Colonic mucosa (tissue), 4 donors: ENCODE measurements at places on chromosomes 6 and 20.

GRCh38 chr6:29813809-29814208 is 13.8 kb upstream of the HLA-G start:
- DNase-seq, result no peak

- DNase-seq, result no peak
Measured at GRCh38 chr20:37357481-37358365, 11.8 kb downstream of the SRC start.

GRCh38 chr6:30515944-30516753 is 26.8 kb downstream of the HLA-E start:
- DNase-seq, result peak; percentile 92

DNA sequence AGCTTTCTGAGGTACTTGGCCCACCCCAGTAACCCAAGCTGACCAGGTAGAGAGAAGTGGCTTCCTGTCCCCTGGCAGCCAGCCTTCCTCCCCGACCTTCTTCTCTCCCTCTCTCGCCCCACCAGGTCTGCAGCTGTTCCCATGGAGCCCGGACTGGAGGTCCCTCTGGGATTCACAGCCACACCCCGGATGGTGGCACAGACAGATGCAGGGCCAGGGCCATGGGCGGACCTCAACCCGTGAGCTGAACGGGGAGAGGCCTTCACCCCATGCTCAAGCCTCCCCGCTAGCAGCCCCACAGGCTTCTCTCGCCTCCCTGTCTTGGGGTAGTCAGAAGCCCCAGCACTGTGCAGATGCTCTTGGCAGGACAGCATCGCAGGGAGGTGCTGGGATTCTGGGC is 41.3 kb downstream of the CPXM1 start:
- DNase-seq, result no peak

DNA sequence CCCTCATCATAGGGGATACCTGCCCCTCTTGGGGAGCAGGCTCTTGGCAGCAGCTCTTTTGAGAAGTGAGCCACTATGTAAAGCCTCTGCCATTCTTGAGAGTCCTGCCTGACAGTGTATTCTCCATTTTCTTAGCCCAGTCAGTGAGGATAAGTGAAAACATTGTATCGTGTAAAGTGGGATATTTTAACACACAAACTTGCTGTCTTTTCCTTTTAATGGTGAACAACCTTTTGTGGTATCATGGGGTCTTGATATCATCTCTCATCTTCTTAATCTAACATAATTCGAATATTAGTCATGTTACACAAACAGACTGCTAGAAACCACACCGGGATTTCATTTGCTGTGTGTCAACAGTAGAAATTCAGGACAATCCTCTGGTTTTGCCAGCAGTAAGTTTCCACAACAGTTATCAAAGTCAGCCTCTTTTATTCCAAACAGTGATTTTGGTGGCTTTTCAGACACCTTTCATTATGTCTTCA is 136.2 kb downstream of the HIVEP1 start:
- DNase-seq, result no peak

DNA sequence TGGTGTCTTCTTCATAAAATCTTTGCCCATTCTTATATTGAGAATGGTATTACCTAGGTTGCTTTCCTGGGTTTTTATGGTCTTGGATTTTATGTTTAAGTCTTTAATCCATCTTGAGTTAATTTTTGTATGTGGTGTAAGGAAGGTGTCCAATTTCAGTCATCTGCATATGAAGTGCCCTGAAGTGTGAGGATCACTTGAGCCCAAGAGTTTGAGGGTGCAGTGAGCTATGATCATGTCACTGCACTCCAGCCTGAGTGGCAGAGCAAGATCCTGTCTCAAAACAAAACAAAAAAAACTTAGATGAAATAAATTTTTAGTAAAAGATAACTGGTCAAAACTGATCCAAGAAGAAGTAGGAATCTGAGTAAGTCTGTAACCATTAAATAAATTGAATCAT is 215.4 kb downstream of the TBC1D7 start:
- no peak for DNase-seq

GRCh38 chr6:1610497-1611321 is 994 bp downstream of the FOXC1 start:
- DNase-seq, result no peak

DNA sequence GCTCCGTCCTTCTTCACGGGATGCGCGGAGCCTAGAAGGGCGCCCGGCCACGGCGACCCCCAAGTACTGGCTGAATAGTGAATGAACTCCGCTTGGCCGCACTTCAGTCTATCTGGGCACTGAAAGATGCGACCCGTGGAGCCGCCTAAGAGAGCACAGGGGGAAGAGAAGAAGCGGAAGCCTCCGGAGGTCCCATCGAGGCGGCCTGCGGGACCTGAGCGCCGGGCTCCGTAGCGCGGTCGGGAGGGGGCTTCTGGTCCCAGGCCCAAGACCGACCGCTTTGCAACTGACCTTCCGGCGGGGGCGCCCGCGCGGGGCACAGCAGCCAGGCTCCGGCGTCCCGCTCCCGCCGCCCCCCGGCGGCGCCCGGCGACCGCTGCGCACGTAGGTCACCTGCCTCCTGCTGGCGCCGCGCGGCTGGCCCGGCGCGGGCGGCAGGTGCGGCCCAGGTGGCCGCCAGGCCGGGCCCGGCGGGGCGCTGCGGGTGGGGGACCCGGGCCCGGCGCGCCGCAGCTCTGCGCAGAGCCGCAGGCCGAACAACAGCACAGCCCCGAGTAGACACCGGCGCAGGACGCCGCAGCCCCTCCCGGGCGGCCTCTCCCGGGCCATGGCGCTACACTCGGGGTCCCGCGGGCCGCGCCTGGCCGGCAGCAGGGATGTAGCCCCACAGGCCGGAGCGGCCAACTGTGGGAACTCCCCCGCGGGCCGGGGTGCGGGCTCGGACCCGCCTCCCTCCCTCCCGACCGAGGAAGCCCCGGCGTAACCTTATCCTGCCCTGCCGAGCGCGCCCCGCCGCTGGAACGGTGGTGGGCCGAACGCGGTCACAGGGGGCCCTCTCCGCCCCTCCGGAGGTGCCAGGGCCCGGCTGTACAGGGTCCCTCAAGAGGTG is at the start of gene METTL24:
TSS of gene METTL24 (minus strand) at position 686 of the 889 bp plus-strand sequence. CDS start at position 609, 77 bp downstream.
- DNase-seq, result no peak

- no peak for DNase-seq
Measured at GRCh38 chr6:34362909-34363680, 29.4 kb downstream of the NUDT3 start.

GRCh38 chr6:168905451-168906090 is 348.1 kb downstream of the THBS2 start:
- DNase-seq, result no peak

DNA sequence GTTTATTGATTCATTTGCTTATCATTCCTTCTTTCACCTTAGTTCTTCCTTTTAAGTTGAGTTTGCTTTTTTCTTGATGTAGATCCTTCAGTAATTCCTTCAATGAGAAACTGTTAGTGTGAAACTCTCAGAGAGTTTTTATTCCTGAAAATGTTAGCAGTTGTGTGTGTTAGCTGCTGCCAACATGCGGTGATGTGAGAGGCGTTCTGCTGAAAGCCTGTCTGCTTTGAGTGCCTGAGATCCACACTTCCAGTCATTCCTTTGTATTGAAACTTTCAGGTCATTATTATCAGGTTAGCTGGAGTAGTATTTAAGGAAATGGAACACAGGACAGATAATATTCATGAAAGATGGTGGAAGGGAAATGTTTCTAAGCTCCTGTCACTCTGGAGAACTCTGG is 70.0 kb upstream of the SUPT3H start:
- no peak for DNase-seq

GRCh38 chr6:56484669-56485068 is 158.0 kb downstream of the DST start:
- no peak for DNase-seq

DNA sequence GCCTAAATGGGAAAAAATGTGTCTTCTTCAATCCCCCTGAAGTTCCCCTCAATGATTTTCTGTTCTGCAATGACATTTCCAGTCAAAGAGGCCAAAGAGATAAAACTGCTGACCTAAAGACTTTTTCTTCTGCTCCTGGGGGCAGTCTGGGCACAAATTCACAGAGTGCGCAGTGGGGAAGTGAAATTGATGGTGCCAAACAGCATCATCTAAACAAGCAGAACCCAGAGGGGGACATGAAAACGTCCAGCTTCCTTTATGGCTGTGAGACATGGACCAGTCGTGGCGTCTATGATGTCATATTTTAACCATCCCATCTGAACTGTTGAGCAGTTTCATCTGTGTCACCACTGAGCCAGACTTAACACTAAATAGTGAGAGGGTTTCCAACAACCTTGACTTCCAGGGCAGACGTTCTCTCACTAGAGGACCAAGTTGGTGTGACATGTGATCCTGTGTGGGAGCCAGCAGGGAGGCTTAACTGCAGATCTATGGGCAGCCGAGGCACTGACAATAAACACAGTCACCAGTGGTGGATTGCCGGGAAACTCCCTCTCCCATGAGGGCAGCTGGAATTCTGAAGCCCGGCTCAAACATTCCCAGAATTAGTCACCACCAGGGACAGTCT is 12.4 kb downstream of the SCML4 start:
- no peak for DNase-seq

GRCh38 chr6:32151863-32152768 is at the start of gene PRRT1:
TSS of gene PRRT1 (minus strand) at chr6:32151939. CDS start at chr6:32151827, 112 bp downstream.
- DNase-seq, result no peak

- DNase-seq, result no peak
Measured at GRCh38 chr20:46145713-46146112, 27.6 kb downstream of the CD40 start.

GRCh38 chr20:3788685-3789155 is 2.2 kb upstream of the CENPB start:
- peak; percentile 74 for DNase-seq

GRCh38 chr20:41316051-41316450 is 1.5 kb downstream of the ZHX3 start:
- no peak for DNase-seq

DNA sequence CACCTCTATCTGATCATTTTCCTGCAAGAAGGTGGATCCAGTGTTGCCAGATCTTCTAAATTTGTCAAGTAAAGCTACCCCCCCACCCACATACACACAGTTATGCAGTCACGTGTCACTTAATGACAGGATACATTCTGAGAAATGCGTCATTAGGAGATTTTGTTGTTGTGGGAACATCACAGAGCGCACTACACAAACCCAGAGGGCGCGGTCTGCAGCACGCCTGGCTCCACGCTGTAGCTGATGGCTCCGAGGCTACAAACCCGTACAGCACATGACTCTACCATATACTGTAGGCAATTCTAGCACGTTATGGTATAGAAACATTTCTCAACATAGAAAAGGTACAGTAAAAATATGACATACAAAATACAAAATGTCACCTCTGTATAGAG is 126.9 kb downstream of the SYCP2 start:
- peak; percentile 4 for DNase-seq

- DNase-seq, result no peak
Measured at GRCh38 chr6:53892707-53893106, 97.9 kb downstream of the LRRC1 start.
